Anterior cingulate cortex (tissue), 58 donors: ENCODE measurements at places on chromosomes 2 and 18.

GRCh38 chr2:18924386-18924785, 335.0 kb upstream of the NT5C1B start:
- no peak for DNase-seq

GRCh38 chr2:137644731-137645130, 319.5 kb upstream of the HNMT start:
- no peak for DNase-seq

DNA sequence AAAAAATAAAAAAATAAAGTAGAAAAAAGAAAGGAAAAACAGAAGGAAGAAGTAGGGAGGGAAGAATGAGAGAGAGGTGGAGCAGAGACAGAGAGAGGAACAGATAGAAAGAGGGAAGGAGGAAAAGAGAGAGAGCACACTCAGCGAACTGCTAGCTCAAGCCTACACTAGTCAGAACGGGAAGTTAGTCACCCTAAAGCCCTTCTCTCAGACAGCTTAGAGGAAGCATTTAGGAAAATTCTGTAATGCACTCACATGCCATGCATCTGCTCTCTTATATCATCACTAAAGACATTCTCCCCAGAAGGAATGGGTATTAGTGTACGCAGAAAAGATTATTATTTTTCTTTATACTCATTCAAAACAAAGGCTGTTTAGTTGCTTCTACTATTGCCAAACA, 68.1 kb upstream of the SULT1C3 start:
- no peak for DNase-seq

- no peak for DNase-seq
These were observed 95.2 kb upstream of the GULP1 start for GRCh38 chr2:188196343-188197008.
